ENCODE measurements at places on chromosomes 1 and 21. TPM values are rescaled to one million over a fixed set of nuclear protein-coding genes. Genes with fewer than 3 reads are reported as not detected.
A peak's percentile ranks its signal among the peaks of the same experiment; 100 is the strongest.

- H3K36me3 ChIP-seq, result peaks cover under 1% of the 10 kb centered on the region
- no peaks in the 10 kb centered on the region for H3K27me3 ChIP-seq
- H3K4me1 ChIP-seq, result peaks cover 18% of the 10 kb centered on the region
- H3K4me3 ChIP-seq, result no peak overlapping the region
- H3K27ac ChIP-seq, result peak overlapping the region; percentile 47
These were observed 163.7 kb downstream of the HS2ST1 start for GRCh38 chr1:87077959-87078639.

GRCh38 chr1:157403203-157403602, 149.1 kb downstream of the FCRL5 start:
- no peaks in the 10 kb centered on the region for H3K36me3 ChIP-seq
- no peak overlapping the region for H3K27ac ChIP-seq
- H3K4me1 ChIP-seq, result no peaks in the 10 kb centered on the region
- DNase-seq, result no peak
- H3K27me3 ChIP-seq, result peaks cover 23% of the 10 kb centered on the region

- H3K4me3 ChIP-seq, result no peak overlapping the region
- H3K27me3 ChIP-seq, result no peaks in the 10 kb centered on the region
- no peaks in the 10 kb centered on the region for H3K36me3 ChIP-seq
- DNase-seq, result no peak
These were observed 129.5 kb upstream of the LRRC7 start for GRCh38 chr1:69438056-69438795.

DNA sequence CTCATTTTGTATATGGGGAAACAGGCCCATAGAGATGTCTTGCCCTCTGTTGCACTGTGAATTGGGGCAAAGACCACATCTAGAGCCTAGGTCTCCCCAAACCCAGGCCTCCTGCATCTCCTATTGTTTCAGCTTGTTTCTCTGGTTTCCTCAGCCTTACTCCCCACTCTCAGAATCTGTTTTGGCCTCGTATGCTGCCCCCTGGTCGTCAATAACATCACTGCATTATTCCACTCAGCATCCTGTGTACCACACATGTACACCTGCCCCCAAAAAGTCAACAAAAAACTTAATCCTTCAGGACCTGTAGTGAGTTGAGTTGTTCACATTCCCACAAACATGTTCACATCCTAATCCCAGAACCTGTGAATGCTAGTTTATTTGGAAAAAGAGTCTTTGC, 184.8 kb downstream of the BRINP2 start:
- no peaks in the 10 kb centered on the region for H3K4me1 ChIP-seq
- peaks cover 2% of the 10 kb centered on the region for H3K27me3 ChIP-seq
- H3K27ac ChIP-seq, result no peak overlapping the region
- no peak for DNase-seq
- no peak overlapping the region for H3K4me3 ChIP-seq

DNA sequence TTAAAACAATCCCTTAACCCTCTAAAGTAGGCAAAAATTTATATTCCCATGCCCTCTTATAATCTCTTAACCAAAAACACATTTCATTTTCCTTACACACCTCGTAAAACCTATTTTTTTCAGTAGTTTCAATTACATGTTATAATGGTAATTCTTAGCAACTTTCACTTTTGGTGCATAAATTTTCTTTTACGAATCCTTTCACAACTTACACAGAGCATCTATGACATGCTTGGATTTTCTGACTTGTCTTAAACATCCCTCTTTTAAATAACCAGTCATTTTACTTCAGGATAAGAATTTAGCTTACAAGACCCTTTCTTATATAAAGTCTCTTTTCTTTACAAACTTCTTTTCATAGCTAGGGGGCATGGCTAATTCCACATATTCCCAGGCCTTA, 8.9 kb upstream of the MRPL55 start:
- no peak overlapping the region for H3K27ac ChIP-seq
- no peaks in the 10 kb centered on the region for H3K27me3 ChIP-seq
- H3K4me1 ChIP-seq, result no peaks in the 10 kb centered on the region
- no peak for DNase-seq
- no peak overlapping the region for H3K4me3 ChIP-seq

- no peaks in the 10 kb centered on the region for H3K4me1 ChIP-seq
- no peak for DNase-seq
- H3K27me3 ChIP-seq, result peaks cover 21% of the 10 kb centered on the region
- no peak overlapping the region for H3K27ac ChIP-seq
- H3K4me3 ChIP-seq, result no peak overlapping the region
- no peaks in the 10 kb centered on the region for H3K36me3 ChIP-seq
These were observed 10.4 kb upstream of the FMO2 start for GRCh38 chr1:171174560-171175294.

GRCh38 chr1:220880726-220881506, 1.7 kb downstream of the HLX start:
- peak overlapping the region; percentile 13 for H3K4me3 ChIP-seq
- DNase-seq, result peak; percentile 48
- peaks cover 34% of the 10 kb centered on the region for H3K4me1 ChIP-seq
- H3K27ac ChIP-seq, result no peak overlapping the region
- H3K36me3 ChIP-seq, result peaks cover 2% of the 10 kb centered on the region

GRCh38 chr1:26721669-26722355, 26.0 kb downstream of the ARID1A start:
- DNase-seq, result peak; percentile 39
- H3K4me3 ChIP-seq, result no peak overlapping the region
- H3K36me3 ChIP-seq, result peaks cover 8% of the 10 kb centered on the region
- peaks cover 88% of the 10 kb centered on the region for H3K4me1 ChIP-seq
- H3K27ac ChIP-seq, result peak overlapping the region; percentile 64
- no peaks in the 10 kb centered on the region for H3K27me3 ChIP-seq

DNA sequence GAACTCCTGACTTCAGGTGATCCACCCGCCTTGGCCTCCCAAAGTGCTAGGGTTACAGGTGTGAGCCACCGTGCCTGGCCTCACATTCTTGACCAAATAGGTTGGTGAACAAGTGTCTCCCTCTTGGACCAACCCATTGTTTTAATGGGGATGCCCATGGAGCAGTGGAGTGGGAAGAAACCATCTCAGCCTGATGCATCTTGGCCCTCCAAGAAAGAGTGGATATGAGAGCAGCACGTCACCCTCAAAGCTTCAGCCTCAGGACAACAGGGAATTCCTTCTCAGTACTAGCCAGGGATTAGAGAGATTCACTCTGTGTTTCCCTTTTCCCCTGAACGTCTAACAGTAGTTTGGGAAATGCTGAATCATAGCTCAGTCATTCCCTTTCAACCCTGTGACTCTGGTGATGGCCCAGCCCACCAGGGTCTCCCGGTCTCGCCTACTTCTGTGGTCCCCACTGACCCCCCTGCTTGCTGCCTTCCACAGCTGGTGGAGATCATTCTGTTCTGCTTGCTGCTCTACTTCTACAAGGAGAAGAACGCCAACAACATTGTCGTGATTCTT, 37.4 kb downstream of the NIPAL3 start:
- peaks cover 41% of the 10 kb centered on the region for H3K36me3 ChIP-seq
- peaks cover 2% of the 10 kb centered on the region for H3K4me1 ChIP-seq
- no peak for DNase-seq
- H3K4me3 ChIP-seq, result no peak overlapping the region
- H3K27ac ChIP-seq, result no peak overlapping the region

DNA sequence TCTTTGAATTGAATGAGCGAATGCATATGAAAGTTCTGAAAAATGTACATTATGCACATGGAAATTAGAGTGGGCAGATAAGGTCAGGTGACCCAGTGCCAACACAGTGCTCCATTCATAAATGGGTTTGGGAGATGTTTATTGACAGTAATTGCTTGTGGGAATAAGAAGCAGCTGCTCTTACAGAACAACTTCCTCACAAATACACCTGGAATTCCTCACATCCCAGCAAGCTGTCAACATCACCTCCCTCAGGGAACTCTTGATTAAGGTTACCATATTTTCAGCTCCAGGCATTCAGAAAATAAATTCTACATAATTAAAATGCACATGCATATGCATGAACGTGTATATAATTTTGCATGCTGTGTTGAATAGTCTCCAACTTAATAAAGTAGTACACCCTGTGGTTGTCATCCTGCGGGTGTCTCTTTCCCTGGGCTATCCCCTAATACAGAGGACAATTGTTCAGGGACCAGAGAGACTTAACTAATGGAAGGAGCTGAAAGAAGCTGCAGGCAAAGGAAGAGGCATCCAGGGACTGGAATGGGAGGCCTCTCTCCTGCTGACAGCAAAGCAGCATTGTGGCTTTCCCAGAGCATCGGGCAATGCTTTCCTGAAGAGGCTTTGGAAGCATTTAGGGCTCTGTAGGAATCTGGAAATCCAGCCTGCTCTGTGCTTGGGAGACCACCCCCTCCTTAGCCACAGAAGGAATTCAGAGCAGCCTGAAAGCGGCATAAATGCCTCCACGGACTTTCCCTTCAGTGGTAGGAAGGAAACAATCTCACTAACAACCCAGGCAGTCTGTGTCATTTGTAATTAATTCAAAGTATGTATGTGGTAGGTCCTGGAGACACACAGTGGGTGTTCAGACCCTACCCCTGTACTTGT, 55.2 kb upstream of the GNG12 start:
- H3K27me3 ChIP-seq, result peaks cover 21% of the 10 kb centered on the region
- no peak overlapping the region for H3K27ac ChIP-seq
- H3K4me3 ChIP-seq, result no peak overlapping the region

- H3K4me1 ChIP-seq, result no peaks in the 10 kb centered on the region
- no peaks in the 10 kb centered on the region for H3K36me3 ChIP-seq
- no peak overlapping the region for H3K4me3 ChIP-seq
- H3K27me3 ChIP-seq, result peaks cover 15% of the 10 kb centered on the region
- DNase-seq, result no peak
- H3K27ac ChIP-seq, result no peak overlapping the region
These were observed 176.2 kb downstream of the IGSF21 start for GRCh38 chr1:18283601-18284385.

ADGRL4 gene
- not detected for total RNA-seq

RSRP1 gene
- total RNA-seq, result 123 TPM

OR2W3 gene
- total RNA-seq, result not detected

CCDC185 gene
- total RNA-seq, result not detected

LCA5L gene
- 0.22 TPM for total RNA-seq

All from activated CD4-positive, alpha-beta memory T cell treated with anti-CD3 and anti-CD28 coated beads for 36 hours (primary cell).